SJSA1 (cell line): ENCODE measurements at places on chromosomes 13 and 19. TPM values are rescaled to one million over a fixed set of nuclear protein-coding genes. Genes with fewer than 3 reads are reported as not detected.

- no peaks in the 10 kb centered on the region for H3K27me3 ChIP-seq
- H3K4me1 ChIP-seq, result peaks cover 60% of the 10 kb centered on the region
- DNase-seq, result peak; percentile 95
- peak overlapping the region; percentile 35 for H3K27ac ChIP-seq
- peak overlapping the region; percentile 92 for H3K4me3 ChIP-seq
Measured at GRCh38 chr19:4911786-4912672, 2.7 kb downstream of the UHRF1 start.

DNA sequence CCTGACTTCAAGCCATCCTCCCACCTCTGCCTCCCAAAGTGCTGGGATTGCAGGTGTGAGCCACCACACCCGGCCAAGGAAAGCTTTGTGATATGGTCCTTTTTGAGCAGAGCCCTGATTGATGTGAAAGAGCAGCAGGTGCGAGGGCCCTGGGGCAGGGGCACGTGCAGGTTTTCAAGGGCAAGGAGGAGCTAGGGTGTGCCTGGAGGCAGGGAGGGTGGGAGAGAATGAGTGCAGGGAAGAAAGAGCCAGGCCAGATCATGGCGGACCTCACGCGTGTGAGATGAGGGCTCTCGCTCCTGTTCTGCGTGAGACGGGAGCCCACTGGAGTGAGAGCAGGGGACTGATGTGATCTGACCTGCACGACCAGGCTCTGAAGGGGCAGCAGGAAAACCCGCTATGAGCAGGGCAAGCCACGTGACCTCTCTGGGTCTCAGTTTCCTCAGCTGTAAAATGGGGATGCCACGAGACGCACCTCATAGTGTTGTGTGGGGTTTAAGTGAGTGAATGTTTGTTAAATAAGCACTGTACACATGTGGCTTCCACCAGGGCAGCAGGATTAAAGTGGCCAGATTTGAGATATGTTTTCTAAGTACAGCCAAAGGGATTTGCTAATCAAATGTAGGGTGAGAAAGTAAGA is 25.8 kb downstream of the FAAP24 start:
- no peak for DNase-seq
- no peaks in the 10 kb centered on the region for H3K4me1 ChIP-seq
- peaks cover 10% of the 10 kb centered on the region; the same call in 1 of the 2 replicates for H3K36me3 ChIP-seq

DNA sequence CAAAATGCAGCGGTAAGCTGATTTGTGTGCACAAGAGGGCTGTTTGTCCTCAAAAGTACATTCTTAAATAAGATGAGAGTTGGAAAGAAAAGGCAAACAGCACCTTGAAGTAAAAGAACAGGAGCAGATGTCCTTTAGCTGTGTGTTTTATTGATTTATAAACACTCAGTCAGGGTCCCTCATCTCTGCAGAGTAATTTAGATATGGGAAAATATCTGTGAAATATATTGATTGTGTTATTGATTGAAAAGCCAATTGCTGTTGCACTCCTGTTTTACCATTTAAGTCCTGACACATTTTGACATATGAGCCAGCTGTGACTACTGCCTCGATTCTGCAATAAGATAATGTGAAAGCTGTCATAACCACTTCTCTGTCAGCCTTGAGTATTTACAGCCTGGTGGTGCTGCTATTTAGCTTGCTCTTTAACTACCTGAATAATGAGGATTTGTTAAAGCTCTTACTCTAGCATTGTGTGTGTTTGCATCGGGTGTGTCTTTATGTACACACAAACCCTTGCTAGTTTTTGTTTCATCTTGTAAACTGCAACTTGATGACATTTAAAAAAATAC is 550.1 kb downstream of the DACH1 start:
- H3K27ac ChIP-seq, result no peak overlapping the region
- H3K27me3 ChIP-seq, result no peaks in the 10 kb centered on the region
- H3K4me3 ChIP-seq, result no peak overlapping the region
- no peaks in the 10 kb centered on the region for H3K36me3 ChIP-seq

- peak within 1 kb of the TSS; percentile 43 for H3K4me3 ChIP-seq
- H3K27ac ChIP-seq, result no peak within 1 kb of the TSS
- no peaks in the 10 kb centered on the region for H3K27me3 ChIP-seq
- DNase-seq, result no peak
- peaks cover 34% of the 10 kb centered on the region for H3K4me1 ChIP-seq
Measured at GRCh38 chr19:12774588-12775555, at the start of gene HOOK2. TSS of gene HOOK2 (minus strand) at chr19:12775552. CDS start at chr19:12775449, 103 bp downstream.

DNA sequence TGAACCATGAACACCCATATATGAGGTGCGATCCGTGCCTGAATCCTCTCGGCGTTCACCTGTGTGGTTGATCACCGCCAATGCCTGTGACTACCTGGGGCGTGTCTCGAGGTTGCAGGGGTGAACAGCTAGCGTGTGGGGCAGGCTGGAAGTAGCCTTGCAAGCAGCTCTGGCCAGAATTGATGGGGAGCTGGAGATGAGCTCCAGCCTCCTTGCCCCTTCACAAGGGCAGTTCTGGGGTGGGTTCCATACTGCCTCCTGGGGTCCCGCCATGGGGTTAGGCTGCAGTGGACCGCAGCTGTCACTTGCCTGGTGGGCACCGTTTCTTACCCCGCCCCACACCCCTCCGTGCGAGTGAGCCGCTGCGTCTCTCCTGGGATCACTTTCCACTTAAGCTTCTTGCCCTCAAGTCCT is 154.5 kb upstream of the SOX1 start:
- DNase-seq, result peak; percentile 40
- no peak overlapping the region for H3K27ac ChIP-seq

GRCh38 chr13:102556806-102557205 is 40.0 kb upstream of the TPP2 start:
- no peaks in the 10 kb centered on the region for H3K4me1 ChIP-seq
- no peak overlapping the region for H3K27ac ChIP-seq
- peaks cover 3% of the 10 kb centered on the region; the same call in 1 of the 2 replicates for H3K27me3 ChIP-seq
- H3K36me3 ChIP-seq, result no peaks in the 10 kb centered on the region
- no peak overlapping the region for H3K4me3 ChIP-seq
- no peak for DNase-seq

DNA sequence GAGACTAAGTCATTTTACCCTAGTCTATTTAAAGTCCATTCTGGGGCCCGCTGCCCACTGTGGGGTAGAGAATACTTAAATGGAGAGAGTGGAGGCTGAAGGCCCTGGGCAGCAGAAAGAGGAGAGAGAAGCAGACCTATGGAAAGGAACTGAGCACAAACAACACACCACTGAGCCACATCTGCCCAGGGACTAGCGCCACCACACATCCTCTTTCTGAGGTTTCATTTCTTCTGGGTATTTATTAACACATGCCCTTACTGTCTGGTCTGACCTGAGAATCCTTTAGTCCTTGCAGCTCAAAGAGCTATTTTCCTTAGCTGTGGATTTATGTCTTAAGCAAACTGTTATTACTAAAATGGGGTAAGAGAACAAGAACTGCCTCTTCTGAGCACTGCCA is 154.0 kb downstream of the NALCN start:
- H3K4me1 ChIP-seq, result peaks cover 11% of the 10 kb centered on the region
- no peak overlapping the region for H3K27ac ChIP-seq
- no peaks in the 10 kb centered on the region for H3K27me3 ChIP-seq
- DNase-seq, result no peak

DNA sequence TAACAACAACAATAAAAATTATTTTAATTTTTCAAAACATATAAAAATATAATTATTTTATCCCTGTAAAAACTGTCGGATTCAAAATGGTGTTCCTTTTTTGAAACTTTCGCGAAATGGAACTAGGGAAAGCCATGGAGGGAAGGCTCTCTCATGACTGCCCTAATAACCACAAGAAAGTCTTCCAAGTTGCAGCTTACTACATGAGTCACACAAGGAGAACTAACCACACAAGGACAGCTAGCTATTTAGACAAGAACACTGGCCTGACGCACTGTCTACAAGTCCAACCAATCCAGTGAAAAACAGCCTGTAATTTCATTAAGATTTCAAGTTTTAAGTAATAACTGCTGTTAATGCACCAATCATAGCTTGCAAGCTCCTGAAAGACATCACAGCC is 319.2 kb upstream of the PCDH9 start:
- DNase-seq, result no peak
- no peak overlapping the region for H3K27ac ChIP-seq
- H3K27me3 ChIP-seq, result no peaks in the 10 kb centered on the region
- H3K4me3 ChIP-seq, result no peak overlapping the region

MYCBP2 gene
- 53.2 and 68.7 TPM in 2 replicates for total RNA-seq

TRAPPC6A gene
- total RNA-seq, result 13.3 and 19.9 TPM in 2 replicates

FCGBP gene
- total RNA-seq, result under 0.01 and 0.03 TPM in 2 replicates

- H3K27ac ChIP-seq, result no peak overlapping the region
- H3K4me3 ChIP-seq, result no peak overlapping the region
- no peaks in the 10 kb centered on the region for H3K4me1 ChIP-seq
- no peak for DNase-seq
- H3K27me3 ChIP-seq, result peaks cover 24% of the 10 kb centered on the region
Measured at GRCh38 chr19:3823350-3823713, 37.2 kb upstream of the MATK start.

DNA sequence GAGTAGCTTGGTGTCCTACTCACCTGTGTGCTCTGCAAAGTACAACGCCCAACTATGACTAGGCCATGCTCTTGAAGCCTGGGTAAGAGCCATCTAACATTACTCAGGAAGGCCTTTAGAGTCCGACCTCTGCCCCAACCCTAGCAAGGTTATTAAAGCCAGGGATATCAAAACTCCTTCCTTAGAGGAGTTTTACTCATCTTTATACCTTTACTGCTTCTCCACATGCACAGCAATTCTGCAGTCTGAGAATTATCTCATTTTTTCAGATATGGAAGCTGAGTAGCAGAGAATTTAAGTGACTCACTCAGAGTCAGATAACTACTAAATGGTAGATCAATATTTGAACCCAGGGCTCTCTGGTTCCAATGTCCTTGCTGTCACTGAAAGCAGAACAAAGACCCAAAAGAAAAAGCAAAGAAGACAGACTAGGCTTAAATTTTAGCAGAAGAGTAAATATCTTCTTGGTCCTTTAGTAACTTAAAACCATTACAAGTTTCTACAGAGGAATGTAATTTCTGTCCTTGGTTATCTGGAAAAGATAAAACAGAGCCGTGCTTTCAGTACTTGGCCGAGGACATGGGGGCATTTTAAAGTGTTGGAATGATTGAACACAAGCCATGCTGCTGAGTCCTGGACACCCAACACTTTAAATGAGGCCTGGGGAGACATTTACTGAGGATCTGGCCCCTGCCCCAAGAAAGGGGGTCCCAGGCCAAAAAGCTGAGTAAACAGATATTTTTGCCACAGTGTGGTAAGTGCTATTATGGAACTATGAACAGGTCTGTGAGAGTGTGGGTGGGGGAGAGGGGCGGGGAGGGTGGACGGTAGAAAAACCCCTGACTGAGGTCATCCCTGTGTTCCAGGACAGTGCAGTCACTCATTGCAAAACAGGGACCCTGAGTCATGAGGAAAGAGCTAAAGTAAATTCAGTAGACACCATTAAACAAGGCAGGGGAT is 18.4 kb upstream of the KPNA3 start:
- no peak overlapping the region for H3K27ac ChIP-seq
- DNase-seq, result no peak
- peaks cover 5% of the 10 kb centered on the region; the same call in 1 of the 2 replicates for H3K4me1 ChIP-seq
- no peaks in the 10 kb centered on the region for H3K36me3 ChIP-seq

DNA sequence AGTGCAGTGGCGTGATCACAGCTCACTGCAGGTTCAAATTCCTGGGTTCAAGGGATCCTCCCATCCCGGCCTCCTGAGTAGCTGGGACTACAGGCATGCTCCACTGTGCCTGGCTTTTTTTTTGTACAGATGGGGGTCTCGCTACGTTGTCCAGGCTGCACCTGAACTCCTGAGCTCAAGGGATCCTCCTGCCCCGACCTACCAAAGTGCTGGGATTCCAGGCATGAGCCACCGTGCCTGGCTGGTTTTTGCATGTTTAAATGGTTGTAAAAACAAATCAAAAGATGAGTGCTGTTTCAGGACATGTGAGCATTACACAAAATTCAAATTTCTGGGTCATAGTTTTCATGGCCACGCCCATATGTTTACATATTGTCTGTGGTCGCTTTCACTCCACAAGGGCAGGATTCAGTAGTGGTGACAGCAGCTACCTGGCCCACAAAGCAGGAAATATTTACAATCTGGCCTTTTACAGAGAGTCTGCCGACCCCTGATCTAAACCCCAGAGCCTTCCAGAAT is 5.3 kb downstream of the MATK start:
- H3K4me1 ChIP-seq, result no peaks in the 10 kb centered on the region
- H3K27ac ChIP-seq, result no peak overlapping the region
- peaks cover 19% of the 10 kb centered on the region for H3K27me3 ChIP-seq
- DNase-seq, result no peak
- H3K36me3 ChIP-seq, result no peaks in the 10 kb centered on the region

- DNase-seq, result no peak
- no peak overlapping the region for H3K4me3 ChIP-seq
- H3K27ac ChIP-seq, result no peak overlapping the region
- H3K4me1 ChIP-seq, result peaks cover 32% of the 10 kb centered on the region
Measured at GRCh38 chr19:2519482-2519881, 43.6 kb downstream of the GADD45B start.

VAV1 gene
- total RNA-seq, result not detected in 2 replicates

GRCh38 chr13:26200811-26201210 is 21.3 kb downstream of the RNF6 start:
- H3K36me3 ChIP-seq, result no peaks in the 10 kb centered on the region
- DNase-seq, result no peak
- no peak overlapping the region for H3K4me3 ChIP-seq
- no peaks in the 10 kb centered on the region for H3K27me3 ChIP-seq
- no peak overlapping the region for H3K27ac ChIP-seq

DNA sequence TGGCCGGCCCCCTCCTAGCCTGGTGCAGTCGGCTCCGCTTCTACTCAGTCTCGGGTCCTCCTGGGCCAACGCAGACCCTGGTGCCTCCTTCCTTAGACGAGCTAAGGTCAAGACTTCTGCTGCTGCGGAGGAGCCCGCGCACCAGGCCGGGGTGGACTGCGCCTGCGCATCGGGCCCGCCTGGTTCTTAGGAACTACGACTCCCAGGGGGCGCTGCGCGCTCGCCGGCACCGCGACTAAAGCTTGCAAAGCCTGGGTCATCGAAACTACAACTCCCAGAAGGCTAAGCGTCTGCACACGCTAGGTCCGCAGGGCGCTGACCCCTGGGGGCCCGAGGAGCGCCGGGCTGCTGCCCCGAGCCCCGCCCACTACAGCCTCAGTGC is at the start of gene ZNF835:
TSS of gene ZNF835 (minus strand) at position 145 of the 382 bp plus-strand sequence. CDS start 6,559 bp downstream, outside the sequence.
- no peaks in the 10 kb centered on the region for H3K4me1 ChIP-seq
- H3K4me3 ChIP-seq, result no peak within 1 kb of the TSS

- no peak for DNase-seq
- H3K4me1 ChIP-seq, result no peaks in the 10 kb centered on the region
- H3K36me3 ChIP-seq, result no peaks in the 10 kb centered on the region
Measured at GRCh38 chr19:33719366-33720154, 77.1 kb upstream of the KCTD15 start.

- peak within 1 kb of the TSS; percentile 9; the same call in 1 of the 2 replicates for H3K4me3 ChIP-seq
- peaks cover 22% of the 10 kb centered on the region for H3K27me3 ChIP-seq
- peaks cover 8% of the 10 kb centered on the region for H3K4me1 ChIP-seq
- DNase-seq, result no peak
- no peak within 1 kb of the TSS for H3K27ac ChIP-seq
- no peaks in the 10 kb centered on the region for H3K36me3 ChIP-seq
Measured at GRCh38 chr19:17448131-17448967, at the start of gene TMEM221. TSS of gene TMEM221 (minus strand) at chr19:17448668. CDS start at chr19:17448462, 206 bp downstream.

PLK5 gene
- total RNA-seq, result not detected in 2 replicates

COX7A1 gene
- not detected in 2 replicates for total RNA-seq

- no peaks in the 10 kb centered on the region for H3K27me3 ChIP-seq
- peaks cover 20% of the 10 kb centered on the region for H3K4me1 ChIP-seq
- no peak overlapping the region for H3K4me3 ChIP-seq
- H3K36me3 ChIP-seq, result peaks cover 85% of the 10 kb centered on the region
Measured at GRCh38 chr19:4428326-4428975, 26.0 kb downstream of the CHAF1A start.

- H3K4me3 ChIP-seq, result no peak overlapping the region
Measured at GRCh38 chr13:95020298-95020987, 280.8 kb downstream of the ABCC4 start.
